ENCODE measurements at places on chromosomes 7 and 10.

- DNase-seq: no peak
Measured at GRCh38 chr10:98419469-98420261, 4.7 kb upstream of the PYROXD2 start.

DNA sequence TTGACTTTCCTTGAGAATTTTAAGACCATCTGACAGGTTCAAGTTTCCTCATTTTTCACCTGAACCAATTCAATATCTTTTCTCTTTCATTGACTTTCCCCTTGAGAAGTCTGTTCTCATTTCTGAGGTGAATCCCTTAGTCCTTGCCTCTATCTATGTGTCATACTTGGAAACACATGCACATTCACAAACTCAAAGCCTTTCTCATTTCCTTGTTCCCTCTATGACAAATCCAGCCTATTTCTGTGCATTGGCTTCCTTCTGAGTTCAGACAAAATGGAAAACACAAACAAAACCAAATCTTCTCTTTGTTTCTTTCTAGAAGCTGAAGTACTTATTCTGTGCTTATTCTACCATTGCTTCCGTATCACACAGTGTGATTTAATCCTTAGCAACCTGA, 13.8 kb downstream of the PTTG1IP2 start:
- DNase-seq: no peak

- DNase-seq: no peak
Measured at GRCh38 chr7:105307163-105307672, 81.5 kb downstream of the SRPK2 start.

DNA sequence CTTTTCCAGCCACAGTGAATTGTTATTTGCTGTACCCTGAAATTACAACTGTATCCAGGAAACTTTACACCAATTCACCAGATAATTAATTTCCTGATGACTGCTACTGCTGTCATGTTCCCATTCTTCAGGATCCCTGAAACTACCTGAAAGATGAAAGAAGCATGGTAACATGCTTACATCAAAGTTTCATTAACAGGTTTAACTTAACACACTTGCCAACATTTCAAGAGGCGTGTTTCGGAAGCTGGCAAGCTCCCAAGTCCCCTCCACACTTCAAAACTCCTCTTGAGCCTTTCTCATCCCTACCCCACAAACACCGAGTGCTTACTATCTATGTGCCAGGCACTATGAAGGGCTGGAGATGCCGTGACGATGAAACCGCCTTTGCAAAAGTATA, 88.6 kb downstream of the MPP7 start:
- DNase-seq: no peak

DNA sequence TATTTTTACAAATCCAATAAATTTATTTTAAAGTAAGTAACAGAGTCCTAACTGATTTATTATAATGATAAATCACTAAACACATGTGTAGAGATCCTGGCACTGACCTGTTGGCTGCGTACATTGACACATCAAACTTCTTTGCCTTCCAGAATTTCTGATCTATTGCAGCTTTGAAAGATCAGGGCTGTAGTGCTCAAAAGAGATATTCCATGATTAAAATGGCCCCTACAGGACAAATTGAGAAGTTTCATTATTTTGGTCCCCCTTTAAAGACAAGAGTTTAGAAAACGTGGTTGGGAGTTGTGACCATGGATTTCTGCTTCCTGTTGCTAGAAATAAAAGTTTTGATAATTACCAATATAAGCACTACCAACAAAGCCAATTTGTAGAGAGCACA, 87.7 kb upstream of the PDK4 start:
- no peak for DNase-seq

DNA sequence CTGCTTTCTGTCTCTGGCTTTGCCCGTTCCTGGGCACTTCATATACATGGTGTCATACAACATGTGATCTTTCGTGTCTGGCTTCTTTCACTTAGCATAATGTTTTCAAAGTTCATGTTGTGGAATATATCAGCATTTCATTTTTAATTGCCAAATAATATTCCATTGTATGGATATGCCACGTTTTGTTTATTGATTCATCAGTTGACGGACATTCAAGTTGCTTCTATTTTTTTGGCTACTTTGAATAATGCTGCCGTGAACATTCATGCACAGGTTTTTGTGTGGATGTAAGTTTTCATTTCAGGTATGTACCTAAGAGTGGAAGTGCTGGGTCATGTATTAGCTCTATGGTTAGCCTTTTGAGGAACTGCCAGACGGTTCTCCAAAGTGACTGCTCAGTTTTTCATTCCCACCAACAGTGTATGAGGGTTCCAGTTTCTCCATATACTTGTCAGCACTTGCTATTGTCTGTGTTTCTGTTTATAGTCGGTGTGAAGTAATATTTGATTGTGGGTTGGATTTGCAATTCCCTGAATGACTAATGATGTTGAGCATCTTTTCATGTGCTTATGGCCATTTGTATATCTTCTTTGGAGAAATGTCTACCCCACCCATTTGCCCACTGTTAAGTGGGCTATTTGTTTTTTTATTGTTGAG, 401.4 kb upstream of the GALNT17 start:
- no peak for DNase-seq

Data from stimulated activated CD4-positive, alpha-beta T cell treated with anti-CD3 and anti-CD28 coated beads, Interleukin-15, amount 100 ng/mL, for 1 hour (primary cell).